ENCODE measurements at places on chromosomes 12 and 14.

DNA sequence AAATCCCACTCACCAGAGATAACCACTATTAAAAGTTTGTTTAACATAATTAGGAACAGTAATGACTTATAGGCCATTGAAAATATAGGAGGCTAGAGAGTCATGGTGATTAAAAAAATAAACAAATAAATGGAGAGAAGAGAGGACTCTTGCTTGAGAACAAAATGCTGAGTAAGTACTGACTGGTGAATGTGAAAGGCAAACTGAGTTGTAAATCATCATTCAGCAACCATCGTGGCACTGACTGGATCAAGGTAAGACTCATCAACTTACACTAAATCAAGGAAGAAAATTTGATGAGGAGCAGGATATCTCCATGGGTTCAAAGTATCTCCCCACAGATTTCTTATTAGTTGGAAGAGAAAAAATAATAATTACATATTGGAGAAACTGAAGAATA, 14.1 kb upstream of the YBX3 start:
- DNase-seq = no peak

GRCh38 chr12:132020292-132020691, 70.5 kb downstream of the EP400 start:
- DNase-seq = no peak

GRCh38 chr14:61568572-61569011, 126.7 kb upstream of the HIF1A start:
- no peak for DNase-seq

GRCh38 chr14:45247427-45247826, 5.6 kb downstream of the MIS18BP1 start:
- no peak for DNase-seq

GRCh38 chr12:121246893-121247557, 37.1 kb downstream of the P2RX4 start:
- DNase-seq = no peak

- no peak for DNase-seq
These were observed 7.3 kb upstream of the TRPV4 start for GRCh38 chr12:109840305-109841074.

GRCh38 chr14:55799508-55800095, 219.6 kb downstream of the KTN1 start:
- DNase-seq = no peak

- no peak for DNase-seq
These were observed at the start of gene PIANP for GRCh38 chr12:6700646-6701051. Gene PIANP (minus strand): TSS chr12:6700815. CDS start chr12:6698061, 2,754 bp downstream.

GRCh38 chr12:90978117-90978770, 23.3 kb upstream of the CCER1 start:
- peak; percentile 2 for DNase-seq

GRCh38 chr14:66503532-66503931, 4.4 kb upstream of the GPHN start:
- DNase-seq = no peak
